ENCODE measurements at places on chromosomes 4 and X.

- DNase-seq = no peak
These were observed 211.0 kb downstream of the KCTD8 start for GRCh38 chr4:44237643-44238042.

DNA sequence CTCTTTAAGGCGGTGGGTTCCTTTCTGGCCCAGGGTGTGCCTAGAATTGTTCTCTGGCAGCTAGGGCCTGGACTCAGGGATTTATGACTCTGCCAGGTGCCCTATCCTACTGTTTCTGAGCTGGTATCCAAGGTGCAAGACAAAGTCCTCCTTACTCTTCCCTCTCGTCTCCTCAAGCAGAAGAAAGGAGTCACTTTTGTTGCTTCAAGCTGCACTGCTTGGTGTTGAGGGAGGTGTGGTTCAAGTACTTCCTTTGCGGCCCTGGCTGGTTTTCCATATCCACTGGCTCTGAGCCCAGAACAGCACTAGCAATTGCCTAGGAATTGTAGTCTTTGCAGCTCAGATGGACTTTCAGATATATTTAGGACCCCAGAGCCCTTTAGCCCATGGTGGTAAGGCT lies 39.3 kb downstream of the RTL3 start:
- no peak for DNase-seq

DNA sequence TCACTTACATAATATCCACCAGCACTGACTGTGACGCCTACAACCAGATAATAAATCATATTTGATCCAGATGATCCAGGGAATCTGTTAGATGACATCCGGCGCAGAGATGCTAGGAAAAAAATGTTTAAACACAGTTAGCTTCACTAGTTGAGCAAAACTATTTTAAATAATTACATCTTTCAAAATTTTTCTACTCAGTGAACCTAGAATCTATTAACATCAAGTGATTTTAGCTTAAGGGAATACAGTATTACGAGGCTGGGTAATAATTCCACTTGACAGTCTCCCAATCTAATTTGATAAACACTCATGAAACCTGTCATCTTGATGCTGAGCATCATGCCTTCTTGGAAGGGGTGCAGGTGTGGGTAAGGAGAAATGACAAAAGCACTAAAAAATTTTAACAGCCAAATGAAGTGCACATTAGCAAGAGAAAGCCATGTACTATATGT lies 4.7 kb downstream of the MGARP start:
- no peak for DNase-seq

- DNase-seq = no peak
These were observed 81.8 kb downstream of the MID1IP1 start for GRCh38 chrX:38882894-38883626.

DNA sequence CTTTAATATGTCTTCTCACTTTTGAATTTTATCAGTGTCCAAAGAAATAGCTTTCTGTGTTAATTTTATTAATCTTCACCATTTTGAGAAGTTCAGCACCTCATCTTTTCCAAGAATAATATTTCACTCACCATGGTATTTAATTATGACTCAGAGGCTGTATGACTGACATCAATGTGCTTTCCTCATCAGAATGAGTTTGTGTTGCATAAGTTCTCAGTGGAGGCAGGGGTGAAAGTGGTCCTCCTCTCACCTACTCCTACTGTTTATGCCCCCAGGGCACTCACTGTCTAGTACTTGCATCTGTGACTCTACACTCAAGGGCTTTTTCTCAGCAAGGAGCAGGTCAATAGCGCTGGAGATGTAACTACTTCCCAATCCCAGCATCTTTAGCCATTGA lies 905.3 kb upstream of the INTU start:
- DNase-seq = no peak

DNA sequence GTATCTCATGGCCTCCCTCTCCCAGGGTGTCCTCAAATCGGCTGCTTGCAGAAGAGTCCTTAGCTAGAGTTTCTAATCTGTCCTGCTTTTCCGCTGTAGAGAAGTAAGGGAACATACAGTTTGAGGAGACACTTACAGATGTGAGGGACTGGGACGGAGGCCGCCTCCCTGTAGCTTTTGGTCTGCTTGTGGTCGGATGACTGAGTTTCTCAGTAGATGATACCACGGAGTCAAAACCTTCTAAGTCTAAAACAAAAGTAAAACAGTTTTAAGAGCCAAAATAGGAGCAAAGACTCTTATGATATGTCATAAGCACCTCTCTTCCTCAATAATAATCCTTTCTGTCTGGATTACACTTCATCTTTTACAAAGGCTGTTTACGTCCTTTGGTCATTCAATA lies 34.5 kb upstream of the MAP3K15 start:
- no peak for DNase-seq

GRCh38 chr4:165631912-165632311 lies 241.1 kb upstream of the TLL1 start:
- no peak for DNase-seq

- DNase-seq = no peak
These were observed 143.8 kb upstream of the CPXCR1 start for GRCh38 chrX:88603237-88603636.

GRCh38 chrX:96004386-96004785 lies 680.3 kb upstream of the DIAPH2 start:
- no peak for DNase-seq

GRCh38 chr4:22504922-22505321 lies 10.9 kb downstream of the ADGRA3 start:
- DNase-seq = no peak

DNA sequence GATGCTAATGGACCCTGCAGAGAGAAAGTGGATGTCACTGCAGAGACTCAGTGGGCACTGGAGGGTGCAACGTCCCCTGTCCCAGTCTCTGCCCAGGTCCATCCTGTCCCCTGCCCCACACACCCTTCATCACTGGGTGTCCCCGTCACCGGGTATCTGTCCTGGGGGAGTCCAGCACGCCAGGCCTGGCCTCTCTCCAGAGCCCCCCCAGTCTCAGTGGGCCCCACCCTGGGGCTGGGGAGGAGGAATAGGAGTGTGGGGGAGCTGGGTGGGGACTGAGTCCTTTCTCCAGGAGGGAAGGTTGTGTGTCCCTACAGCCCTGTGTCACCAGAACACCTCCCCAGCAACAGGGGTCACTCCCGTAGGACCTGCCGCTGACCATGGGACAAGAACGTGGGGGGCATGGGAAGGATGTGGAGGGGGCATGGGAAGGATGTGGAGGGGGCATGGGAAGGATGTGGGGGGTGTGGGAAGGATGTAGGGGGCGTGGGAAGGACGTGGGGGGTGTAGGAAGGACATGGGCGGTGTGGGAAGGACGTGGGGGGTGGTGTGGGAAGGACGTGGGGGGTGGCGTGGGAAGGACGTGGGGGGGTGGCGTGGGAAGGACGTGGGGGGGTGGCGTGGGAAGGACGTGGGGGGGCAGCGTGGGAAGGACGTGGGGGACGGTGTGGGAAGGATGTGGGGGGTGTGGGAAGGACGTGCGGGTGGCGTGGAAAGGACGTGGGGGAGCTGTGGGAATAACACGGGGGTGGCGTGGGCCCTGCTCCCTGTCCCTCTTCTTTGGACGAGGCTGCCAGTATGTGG lies 21.0 kb upstream of the SPON2 start:
- DNase-seq = no peak

- DNase-seq = no peak
These were observed 48.5 kb upstream of the PABPC1L2A start for GRCh38 chrX:73127700-73128241.

DNA sequence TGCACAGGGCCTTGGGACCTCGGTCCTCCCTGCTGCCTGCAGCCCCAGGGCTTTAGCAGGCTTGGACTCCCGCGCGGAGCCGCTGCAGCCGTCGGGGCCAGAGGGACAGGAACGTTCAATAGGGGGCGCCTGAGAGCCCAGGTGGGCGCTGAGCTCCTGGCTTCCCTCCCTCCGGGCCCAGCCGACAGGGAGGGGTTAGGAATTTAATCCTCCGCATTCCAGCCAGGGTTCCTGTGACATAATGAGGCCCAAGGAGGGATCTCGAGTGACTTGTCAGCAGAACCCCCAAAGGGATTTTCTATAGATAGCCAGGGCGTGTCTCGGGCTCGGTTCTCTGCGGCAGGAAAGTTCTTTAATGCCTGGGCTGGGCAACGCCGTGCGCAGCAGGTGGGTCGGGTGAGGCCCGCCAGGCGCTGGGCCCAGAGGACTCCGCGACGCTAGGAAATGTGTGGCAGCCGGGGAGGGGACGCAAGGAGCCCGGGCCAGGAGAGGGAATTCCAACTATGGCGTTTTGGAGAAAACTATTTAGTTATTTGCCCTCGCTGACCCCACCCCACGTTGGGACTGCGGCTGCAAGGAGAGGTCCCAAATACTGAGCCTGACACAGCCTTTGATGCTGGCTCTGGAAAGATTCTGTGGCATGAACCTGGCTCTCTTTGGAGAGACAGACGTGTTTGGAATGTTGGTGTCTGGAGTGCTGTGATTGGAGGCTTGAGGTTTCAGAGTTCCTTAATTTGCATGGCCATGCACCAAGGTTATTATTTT lies 285.2 kb upstream of the GATB start:
- DNase-seq = peak; percentile 5

GRCh38 chr4:98946359-98946758 lies 17.4 kb upstream of the EIF4E start:
- DNase-seq = no peak

DNA sequence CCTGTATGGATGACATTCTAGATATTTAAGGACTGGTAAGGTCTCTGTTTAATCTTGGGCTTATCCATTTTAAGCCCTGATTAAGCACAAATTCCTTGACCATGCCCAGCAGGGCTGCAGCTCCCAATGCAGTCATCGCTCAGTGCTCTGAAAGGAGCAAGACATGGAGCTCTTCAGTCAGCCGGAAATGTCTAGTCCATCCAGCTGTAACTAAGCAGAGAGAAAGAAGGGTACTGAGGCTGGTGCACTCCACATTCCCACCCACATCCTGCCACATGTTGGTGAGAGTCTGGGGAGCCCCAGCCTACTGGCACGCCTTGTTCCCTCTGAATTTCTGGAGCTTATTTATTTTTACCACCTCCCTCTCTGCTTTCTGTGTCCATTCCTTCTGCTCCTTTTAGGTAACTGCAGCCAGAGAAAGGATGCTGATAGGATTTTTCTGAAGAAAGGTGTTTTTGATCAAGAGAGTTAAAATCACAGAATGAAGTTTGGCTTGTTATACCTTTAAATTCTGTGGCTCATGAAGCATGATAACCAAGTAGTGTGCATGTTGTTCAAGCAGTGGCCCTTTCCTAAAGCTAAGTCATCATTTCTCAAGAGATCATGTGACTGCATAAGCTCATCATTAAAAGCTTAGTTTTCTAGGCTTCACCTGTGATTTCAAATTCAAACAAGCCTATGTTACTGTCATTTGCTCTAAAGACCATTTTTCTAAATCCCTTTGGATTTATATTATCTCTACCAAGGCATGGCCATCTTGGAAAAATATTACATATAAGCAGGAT lies 74.0 kb downstream of the GALNT7 start:
- DNase-seq = no peak

GRCh38 chr4:126820631-126821030 lies 812.1 kb upstream of the INTU start:
- no peak for DNase-seq

DNA sequence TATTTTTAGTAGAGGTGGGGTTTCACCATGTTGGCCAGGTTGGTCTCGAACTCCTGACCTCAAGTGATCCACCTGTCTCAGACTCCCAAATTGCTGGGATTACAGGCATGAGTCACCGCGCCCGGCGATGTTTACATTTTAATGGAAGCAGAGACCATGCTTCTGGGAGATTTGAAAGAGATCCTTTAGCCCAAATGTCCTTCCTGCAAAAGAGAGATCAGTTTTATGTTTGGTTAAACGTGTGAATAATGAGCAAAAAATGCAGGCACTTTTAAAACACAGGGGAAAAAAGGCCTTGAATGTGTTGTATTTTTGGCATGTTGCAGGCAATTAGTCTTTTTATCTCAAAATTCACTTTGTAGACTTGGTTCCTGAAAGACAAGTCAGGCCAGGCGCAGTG lies 95.8 kb upstream of the ELOVL6 start:
- DNase-seq = no peak

GRCh38 chrX:51860679-51861078 lies 32.7 kb upstream of the MAGED1 start:
- no peak for DNase-seq

DNA sequence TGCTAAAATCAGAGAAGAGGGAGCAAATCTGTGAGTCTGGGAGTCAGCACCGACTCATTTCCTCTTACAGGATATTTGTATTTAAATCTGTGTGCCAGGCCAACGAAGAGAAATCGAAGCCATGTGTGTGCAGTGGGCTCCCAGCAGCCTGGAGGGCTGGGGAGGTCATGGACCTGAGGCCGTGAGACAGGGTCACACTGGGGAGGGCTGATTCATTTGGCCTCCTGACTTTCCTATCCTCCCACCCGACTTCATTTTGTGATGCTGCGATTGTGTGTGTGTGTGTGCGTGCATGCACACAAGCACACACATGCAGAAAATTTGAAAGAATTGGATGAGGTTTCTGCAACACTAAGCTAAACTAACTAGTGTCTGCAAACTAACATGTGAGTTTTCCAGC lies 48.7 kb upstream of the STX18 start:
- DNase-seq = no peak
